ENCODE measurements at places on chromosomes 7 and 10.
A peak's percentile ranks its signal among the peaks of the same experiment; 100 is the strongest.

DNA sequence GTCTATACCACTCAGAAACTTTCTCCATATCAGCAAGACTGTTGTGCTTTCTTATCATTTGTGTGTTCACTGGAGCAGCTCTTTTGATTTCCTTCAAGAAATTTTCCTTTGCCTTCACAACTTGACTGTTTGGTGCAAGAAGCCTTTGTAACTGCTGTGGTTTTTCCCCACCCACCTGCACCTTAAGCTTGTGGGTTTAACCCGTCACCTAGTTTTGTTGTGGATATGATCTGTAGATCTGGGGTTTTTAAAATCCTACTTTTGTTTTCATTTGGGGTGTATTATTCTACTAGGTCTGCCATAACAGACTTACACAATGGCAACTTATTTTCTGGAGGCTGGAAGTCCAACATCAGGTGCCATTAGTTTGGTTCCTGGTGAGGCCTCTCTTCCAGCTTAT, 30.5 kb upstream of the CHST3 start:
- no peak for DNase-seq

- no peak for DNase-seq
Observed at GRCh38 chr7:29332042-29332811, 137.7 kb downstream of the CHN2 start.

DNA sequence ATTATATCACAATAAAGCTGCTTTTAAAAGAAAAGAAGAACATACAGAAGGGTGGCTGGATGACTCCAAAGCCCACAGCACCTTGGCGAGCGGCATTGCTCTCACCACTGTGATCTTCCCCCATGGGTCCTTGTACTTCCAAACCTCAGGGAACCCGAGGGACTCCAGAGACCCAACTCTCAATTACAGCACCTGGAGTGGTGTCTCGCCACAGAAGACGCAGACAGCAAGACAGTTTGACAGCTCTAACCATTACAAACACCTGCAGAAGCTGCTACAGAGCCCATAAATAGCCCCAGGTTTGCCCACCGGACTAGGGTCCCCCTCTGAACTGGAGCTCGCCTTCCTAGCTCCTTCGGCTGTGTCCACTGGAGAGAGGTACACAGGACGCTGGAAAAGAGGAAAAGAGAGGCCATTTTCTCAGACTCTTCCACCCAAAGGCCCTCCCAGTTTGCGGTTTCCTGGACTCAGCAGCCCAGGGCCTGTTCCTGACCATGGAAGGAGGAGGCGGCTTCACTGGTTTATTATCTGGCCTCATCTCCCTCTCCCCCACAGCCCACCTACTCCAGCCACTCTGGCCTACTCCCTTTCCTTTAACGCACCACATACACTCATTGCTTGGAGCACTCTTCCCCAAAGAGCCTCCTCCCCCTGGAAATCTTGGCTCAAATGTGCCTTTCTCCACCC, 1.9 kb downstream of the PIK3AP1 start:
- DNase-seq = no peak

GRCh38 chr7:139242741-139243281, 11.8 kb downstream of the UBN2 start:
- peak; percentile 66 for DNase-seq

- peak; percentile 90 for DNase-seq
Observed at GRCh38 chr10:95818668-95819067, 62.7 kb downstream of the ENTPD1 start.

- peak; percentile 78 for DNase-seq
Observed at GRCh38 chr7:112453505-112454171, 3.4 kb downstream of the IFRD1 start.

DNA sequence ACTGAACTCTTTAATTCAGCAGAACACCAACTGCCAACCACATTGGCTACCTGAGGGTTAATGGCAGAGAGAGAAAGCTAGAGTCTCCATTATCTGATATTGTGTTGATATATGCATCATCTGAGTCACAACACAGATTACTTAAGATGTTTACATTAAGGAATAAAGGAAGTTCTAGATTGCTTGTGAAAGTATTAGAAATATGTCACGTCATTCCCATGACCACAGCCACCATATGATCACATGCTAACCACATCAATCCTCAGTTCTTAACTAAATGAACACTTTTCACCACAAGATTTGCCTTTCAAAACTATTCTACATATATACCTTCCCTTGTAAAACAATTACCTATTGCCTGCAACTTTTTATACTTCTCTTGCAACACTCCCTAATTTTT, 337.9 kb downstream of the FGFR2 start:
- no peak for DNase-seq

GRCh38 chr10:44105696-44106095, 279.2 kb downstream of the CXCL12 start:
- DNase-seq = no peak

DNA sequence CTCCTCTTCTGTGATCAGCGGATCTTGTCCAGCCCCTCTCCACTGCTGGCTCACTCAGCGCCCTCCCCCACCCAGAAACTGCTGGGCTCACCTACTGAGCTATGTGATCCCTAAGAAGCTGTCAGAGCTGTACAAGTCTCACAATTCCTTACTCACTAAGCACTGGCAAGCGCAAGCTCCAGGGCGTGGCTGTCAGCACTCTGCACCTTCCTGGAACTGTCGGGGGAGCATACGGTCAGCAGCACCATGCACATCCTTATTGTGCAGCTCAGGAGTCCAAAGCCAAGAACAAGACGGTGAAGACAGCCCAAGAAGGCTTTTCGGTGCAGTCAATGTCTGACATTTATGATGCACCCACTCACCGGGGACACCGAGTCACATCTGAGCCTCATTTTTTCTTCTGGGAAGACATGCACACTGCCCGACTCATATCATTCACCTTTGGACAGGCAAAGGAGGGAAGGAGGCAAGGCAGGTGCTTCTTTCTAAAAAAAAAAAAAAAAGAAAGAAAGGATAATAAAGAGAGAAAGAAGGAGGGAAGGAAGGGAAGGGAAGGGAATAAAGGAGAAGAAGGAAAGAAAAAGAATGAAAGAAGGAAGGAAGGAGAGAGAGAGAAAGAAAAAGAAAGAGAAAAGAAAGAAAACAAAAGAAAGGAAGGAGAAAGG, 56.3 kb downstream of the ASB13 start:
- no peak for DNase-seq

GRCh38 chr10:21831986-21832820, 171.3 kb downstream of the DNAJC1 start:
- DNase-seq = peak; percentile 65

DNA sequence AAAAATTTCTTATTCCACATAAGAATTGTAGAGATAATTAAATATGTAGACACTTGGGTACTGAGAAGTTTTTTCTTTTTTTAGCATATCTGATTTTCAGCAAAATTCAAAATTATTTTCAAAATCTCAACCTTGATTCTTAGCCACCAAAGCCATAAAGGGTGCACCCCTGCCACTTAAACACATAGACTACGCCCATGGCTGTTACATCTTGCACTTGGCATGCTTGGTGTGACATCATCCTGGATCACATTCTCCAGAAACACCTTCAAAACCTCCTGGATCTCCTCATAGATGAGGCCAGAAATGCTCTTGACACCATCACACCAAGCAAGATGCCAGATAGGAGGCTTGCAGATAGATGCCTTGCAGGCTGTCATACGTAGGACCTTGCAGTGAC, 89.1 kb upstream of the KLF14 start:
- no peak for DNase-seq

GRCh38 chr10:119286516-119286915, 79.1 kb downstream of the GRK5 start:
- DNase-seq = no peak

- no peak for DNase-seq
Observed at GRCh38 chr10:79441433-79441832, 4.0 kb downstream of the ZCCHC24 start.

GRCh38 chr7:47497367-47498096, 84.4 kb downstream of the TNS3 start:
- DNase-seq = no peak

GRCh38 chr10:116857156-116857555, 7.9 kb downstream of the ENO4 start:
- DNase-seq = no peak

- peak; percentile 23 for DNase-seq
Observed at GRCh38 chr10:35540296-35541164, 64.6 kb upstream of the GJD4 start.

GRCh38 chr10:110527731-110528171, 30.0 kb downstream of the DUSP5 start:
- DNase-seq = peak; percentile 90

GRCh38 chr7:150818971-150819370, 18.4 kb downstream of the TMEM176A start:
- DNase-seq = no peak

DNA sequence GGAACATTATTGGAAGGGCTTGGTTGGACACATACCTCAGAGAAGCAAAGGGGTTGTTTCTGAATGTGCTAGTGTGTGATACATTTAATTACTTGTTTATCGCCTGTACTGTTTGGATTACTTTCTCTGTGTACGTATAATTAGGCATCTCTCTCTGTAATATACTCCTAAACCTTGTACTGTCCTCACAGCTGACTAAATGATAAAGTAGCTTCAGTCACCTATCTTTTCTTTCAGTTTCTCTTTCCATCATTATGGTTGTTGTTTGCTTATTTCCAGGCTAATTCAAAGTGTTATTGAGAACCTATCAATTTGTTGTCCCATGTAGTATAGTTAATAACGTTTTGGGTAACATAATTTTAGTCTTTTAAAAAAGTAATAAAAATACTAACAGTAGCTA, 34.0 kb downstream of the MXI1 start:
- DNase-seq = no peak

DNA sequence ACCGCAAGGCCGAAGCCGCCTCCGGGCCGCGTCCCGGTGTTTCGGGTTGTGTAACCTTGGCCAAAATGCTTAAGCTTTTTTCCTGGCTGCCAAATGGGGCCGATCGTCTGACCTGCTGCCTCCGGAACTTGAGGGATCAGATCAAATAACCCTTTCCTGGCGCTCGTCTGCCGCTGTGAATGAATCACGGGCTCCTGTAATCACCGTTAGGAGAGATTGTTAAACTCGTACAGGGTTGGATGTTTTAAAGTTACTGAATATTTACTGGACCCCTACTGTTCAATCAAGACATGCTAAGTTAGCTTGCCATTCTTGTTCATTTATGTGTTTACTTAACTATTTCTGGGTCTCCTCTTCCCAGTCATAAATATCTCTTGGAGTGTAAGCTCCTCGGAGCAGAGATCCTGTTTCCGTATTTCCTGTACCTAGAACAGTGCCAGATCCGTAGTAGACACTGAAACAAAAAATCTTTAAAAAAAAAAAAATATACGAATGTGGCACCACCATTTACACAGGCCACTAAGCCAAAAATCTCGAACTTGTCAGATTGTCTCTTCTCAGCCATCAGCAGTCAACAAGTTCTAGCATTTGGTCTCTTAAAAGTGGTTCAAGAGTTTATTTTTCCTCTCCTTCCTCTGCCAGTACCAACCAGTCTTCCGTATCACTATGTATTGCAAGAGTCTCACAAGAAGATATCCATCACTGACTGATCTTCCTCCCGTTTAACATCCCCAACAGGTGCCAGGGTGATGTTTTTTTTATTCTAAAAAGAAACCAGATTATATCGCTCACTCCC, 650 bp upstream of the TM9SF3 start:
- peak; percentile 80 for DNase-seq

GRCh38 chr10:61975391-61975932, 74.0 kb downstream of the ARID5B start:
- peak; percentile 78 for DNase-seq

DNA sequence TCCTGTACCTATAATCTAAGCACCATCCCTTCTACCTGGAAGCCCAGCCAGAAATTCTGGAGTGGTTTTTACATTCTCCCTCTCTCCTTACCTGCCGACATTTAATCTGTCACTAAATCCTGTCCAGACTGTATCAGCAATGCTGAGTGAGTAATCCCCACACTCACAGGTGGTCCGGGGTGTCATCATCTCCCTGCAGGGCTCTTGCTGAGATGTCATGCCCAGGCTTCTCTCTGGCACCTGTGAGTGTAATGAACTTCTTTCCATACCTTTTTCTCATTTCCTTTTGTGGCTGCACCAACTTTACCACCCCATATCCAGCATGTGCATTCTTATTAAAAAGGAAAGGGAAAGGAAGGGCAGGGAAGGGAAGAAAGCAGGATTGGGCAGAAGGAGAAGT, 355.2 kb downstream of the CCSER2 start:
- no peak for DNase-seq

- DNase-seq = no peak
Observed at GRCh38 chr7:925601-926000, 28.9 kb downstream of the ADAP1 start.

- DNase-seq = no peak
Observed at GRCh38 chr7:142901426-142902259, 16.1 kb upstream of the TRPV6 start.

- peak; percentile 72 for DNase-seq
Observed at GRCh38 chr7:28298870-28299518, 113.3 kb upstream of the CREB5 start.

GRCh38 chr7:116210345-116211005, at the start of gene TES:
TES (plus strand) TSS chr7:116210539; CDS start chr7:116210708, 169 bp downstream.
- DNase-seq = peak; percentile 66

- no peak for DNase-seq
Observed at GRCh38 chr7:158239290-158239981, 348.2 kb downstream of the PTPRN2 start.

DNA sequence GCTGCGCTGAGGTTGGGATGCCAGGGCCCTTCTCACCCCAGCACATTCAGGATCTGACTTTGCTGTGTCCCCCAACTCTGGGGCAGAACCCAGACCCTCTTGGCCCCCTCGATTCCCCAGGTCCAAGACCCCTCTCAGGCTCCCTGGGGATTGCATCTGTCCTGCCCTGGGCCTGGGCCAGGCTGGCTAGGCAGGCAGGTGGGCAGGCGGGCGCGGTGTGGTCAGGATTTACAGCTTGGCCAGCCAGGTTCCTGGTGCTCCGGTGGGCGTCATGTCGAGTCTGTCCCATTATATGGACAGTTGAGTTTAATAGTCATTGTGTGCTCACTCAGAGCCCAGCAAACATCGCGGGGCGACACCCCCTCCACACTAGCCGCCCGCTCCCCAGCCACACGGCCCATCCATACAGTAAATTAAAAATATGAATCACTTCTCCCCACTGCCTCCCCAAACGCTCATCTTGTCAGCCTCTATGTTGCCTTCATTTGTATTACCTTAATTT, 23.5 kb downstream of the POLL start:
- no peak for DNase-seq

DNA sequence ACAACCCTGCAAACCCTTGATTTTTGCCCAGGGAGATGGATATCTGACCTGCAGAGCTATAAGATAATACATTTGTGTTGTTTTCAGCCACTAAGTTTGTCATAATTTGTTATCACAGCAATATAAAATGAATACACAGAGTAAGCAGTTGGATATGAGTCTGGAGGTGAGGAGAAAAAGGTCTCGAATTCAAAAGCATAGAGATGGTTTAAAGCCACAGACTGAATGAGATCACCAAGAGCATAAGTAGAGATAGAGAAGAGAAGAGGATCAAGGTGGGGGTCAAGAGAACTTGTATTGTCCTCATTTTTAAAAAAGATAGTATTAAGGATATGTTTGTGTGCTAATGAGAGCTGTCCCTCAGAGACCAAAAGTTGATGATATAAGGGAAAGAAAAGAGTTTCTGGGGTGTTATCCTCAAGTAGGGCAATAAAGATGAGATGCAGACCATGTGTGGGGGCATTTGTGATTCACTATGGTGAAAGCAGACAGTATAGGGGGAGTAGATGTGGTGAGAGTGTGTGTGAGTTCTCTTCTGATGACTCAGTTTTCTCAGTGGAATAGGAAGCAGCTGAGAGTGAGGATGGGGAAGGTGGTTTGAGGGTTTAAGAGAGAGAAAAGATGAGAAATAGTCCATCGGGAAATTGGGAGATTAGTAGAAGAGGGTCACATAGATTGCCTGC, 25.8 kb upstream of the PCGF5 start:
- peak; percentile 53 for DNase-seq

GRCh38 chr10:17383801-17384555, 70.4 kb downstream of the ST8SIA6 start:
- peak; percentile 3 for DNase-seq

GRCh38 chr10:94010886-94011285, 17.2 kb downstream of the PLCE1 start:
- no peak for DNase-seq

All from fibroblast of pulmonary artery (primary cell).